ENCODE measurements at places on chromosomes 5 and 9. TPM values are rescaled to one million over a fixed set of nuclear protein-coding genes. Genes with fewer than 3 reads are reported as not detected.

DNA sequence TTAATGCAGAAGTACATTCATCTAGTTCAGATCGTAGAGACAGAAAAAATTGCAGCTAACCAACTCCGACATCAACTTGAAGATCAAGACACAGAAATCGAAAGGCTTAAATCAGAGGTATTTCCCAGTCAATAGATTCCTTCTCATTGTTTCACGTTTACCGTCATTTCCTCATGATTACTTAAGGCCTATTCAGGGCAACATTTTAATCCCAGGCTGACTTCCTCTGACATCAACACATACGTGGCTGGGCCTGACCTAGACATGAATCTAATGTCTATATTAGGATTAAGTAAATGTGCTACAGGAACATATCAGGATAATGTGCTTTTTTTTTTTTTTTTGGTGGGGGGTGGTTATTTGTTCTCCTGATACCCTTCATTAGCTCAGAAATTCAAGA is 107.9 kb downstream of the RASGRF2 start:
- DNase-seq, result no peak

- no peak for DNase-seq
Observed at GRCh38 chr5:62259699-62260250, 46.2 kb upstream of the KIF2A start.

OTULINL gene
- polyA plus RNA-seq, result 0.07 TPM

DNA sequence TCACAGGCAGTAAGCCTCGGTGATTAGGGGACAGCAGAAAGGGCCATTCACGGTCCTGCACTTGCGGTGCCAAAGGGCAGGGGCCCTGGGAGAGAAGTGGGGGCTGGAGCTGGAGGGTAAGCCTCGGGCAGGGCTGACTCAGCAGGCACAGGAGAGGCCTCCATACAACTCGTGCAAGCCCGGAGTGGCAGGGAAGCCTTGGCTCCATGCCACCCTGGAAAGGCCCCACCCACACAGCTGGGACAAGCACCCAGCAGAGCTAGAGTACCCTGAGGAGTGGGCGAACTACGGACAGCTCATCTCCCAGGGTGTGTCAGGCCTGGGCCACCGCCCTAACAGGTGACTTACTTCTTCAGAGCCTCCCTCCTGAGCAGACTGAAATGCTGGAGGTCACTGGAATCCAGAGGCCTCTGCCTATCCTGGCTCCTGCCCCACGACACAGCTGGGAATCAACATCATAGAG is 5.6 kb upstream of the CAMK2A start:
- DNase-seq, result no peak

DNA sequence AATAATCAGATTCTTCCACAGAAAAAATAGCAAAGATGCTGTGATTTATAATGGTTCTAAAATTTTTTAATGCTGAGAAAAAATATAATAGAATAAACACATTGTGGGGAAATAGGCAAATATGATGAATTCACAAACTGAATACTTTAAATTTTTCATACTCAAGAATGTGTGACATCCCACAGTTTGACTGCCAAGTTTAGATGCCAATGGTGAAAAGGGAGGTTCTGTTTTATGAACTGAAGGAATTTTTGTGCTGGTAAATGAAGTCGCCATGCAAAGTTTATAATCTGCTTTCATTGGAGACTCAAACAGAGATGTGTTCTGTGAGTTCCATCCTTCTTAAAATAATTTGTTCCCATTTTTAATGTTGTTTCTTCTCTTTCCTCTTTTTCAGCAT is 367.5 kb upstream of the ADAMTS16 start:
- no peak for DNase-seq

- no peak for DNase-seq
Observed at GRCh38 chr9:114000063-114000454, 78.0 kb downstream of the AMBP start.

FOXD4L5 gene
- polyA plus RNA-seq, result not detected

- DNase-seq, result no peak
Observed at GRCh38 chr9:78626971-78627370, 330.0 kb downstream of the PSAT1 start.

DNA sequence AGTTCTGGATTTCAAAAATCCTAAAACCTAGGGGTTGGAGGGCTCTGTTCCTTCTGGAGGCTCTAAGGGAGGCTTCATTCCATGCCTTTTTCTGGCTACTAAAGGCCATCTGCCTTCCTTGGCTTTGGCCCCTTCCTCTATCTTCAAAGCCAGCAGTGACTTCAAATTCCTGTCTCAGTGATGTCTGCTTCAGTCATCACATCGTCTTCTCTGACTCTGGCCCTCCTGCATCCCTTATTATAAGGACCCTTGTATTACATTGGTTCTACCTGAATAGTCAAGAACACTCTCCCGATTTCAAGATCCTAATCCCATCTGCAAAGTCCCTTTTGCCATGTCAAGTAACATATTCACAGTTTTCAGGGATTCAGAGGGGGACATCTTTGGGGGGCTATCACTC is 60.3 kb downstream of the GNA14 start:
- DNase-seq, result no peak

DNA sequence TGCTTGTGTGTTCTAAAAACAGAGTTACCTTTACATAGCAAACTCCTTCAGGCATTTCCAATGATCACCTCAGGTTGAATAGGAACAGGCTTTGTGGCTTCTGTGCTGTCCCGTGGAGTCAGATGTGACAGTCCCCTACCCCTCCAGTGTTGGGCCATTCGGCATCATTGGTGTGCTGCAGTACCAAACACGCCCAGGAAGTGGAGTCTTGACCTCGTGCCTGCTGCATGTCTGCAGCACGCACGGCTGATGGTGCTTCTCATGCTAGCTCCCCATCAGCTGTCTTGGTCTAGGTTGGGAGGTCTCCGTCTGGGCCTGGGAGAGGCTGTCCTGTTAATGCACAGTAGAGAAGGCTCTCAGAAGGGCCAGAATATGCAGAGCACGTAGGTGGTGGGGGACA is 42.5 kb upstream of the PHF2 start:
- DNase-seq, result no peak

ENTPD2 gene
- polyA plus RNA-seq, result not detected
